LHCN-M2 (cell line): ENCODE measurements at places on chromosomes 13 and 19. TPM values are rescaled to one million over a fixed set of nuclear protein-coding genes. Genes with fewer than 3 reads are reported as not detected.
A peak's percentile ranks its signal among the peaks of the same experiment; 100 is the strongest.

DNA sequence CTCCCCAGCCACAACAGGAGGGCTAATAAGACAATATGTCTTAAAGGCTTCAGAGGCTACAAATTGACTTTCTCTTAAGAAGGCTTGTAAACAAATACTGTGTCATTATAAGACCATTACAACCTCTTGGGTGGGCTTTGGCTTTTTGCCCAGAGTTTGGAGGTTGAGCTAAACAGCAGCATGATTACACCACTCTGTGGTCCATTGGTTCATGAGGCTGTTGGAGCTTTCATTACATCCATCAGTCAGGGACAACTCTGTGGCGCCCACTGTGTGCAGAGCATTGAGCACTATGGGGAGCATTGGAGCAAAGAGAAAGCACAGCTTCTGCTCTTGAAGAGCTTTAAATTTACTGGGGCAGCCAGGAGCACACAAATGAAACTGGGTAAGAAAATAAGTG, 75.9 kb downstream of the TNFSF11 start:
- DNase-seq: no peak

GRCh38 chr13:97119943-97120342, 102.2 kb upstream of the MBNL2 start:
- DNase-seq: no peak

GRCh38 chr19:42316223-42317211, 3.4 kb downstream of the TMEM145 start:
- DNase-seq: peak; percentile 56

DNA sequence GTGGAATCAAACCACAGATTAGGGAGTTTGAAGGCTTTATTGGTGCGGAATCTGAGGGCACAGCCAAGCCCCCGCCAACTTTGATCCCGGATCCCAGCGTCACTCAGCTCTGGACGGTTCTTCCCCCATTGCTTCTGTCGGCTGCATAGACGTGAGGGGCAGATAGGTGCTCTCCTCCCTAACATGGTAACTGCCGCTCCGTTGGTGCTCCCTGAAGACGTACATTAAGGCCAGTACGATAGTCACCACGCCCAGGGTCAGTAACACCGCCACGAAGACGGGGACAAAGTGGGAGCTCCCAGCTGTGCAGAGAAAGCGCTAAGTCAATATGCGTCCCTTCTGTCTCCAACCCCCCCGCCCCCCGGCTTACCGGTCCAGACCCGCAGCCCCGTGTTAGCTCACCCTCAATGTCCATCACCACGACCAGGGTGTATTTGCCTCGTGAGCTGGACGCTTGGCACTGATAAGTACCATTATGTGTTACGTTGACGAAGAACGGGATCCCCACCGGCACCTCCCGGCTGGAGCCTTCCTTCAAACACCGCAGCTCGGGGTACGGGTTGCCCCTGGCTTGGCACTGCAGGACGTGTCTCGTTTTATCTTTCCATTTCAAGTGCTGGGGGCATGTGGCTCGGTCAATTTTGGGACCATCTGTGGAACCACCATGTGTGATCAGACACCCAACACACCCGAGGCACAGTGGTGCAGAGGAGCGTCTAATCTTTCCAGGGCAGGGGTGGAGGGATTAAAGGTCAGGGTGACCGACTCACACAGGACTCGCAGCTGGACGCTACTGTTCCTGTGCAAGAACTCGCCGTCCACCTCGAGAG, 644 bp upstream of the RAVER1 start:
- DNase-seq: no peak

- DNase-seq: no peak
These were observed 722 bp upstream of the ICAM1 start for GRCh38 chr19:10270180-10270615.

DNA sequence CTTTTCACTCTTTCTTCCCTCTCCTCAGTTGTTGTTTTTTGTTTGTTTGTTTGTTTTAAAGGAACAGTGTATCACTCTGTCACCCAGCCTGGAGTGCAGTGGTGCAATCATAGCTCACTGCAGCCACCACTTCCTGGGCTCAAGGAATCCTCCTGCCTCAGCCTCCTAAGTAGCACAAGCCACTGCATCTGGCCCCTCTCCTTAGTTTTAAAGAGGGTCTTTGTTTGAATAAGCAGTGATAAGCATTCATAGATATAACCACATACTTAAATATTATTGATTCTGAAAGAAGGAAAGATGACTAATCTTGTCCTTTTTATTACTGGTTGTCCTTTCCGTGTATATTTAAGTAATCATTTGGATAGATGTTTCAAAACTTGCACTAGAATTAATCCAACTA, 26.7 kb downstream of the ERCC5 start:
- no peak for DNase-seq

- peak; percentile 58 for DNase-seq
These were observed 21.2 kb upstream of the DOCK9 start for GRCh38 chr13:98998831-98999638.

DNA sequence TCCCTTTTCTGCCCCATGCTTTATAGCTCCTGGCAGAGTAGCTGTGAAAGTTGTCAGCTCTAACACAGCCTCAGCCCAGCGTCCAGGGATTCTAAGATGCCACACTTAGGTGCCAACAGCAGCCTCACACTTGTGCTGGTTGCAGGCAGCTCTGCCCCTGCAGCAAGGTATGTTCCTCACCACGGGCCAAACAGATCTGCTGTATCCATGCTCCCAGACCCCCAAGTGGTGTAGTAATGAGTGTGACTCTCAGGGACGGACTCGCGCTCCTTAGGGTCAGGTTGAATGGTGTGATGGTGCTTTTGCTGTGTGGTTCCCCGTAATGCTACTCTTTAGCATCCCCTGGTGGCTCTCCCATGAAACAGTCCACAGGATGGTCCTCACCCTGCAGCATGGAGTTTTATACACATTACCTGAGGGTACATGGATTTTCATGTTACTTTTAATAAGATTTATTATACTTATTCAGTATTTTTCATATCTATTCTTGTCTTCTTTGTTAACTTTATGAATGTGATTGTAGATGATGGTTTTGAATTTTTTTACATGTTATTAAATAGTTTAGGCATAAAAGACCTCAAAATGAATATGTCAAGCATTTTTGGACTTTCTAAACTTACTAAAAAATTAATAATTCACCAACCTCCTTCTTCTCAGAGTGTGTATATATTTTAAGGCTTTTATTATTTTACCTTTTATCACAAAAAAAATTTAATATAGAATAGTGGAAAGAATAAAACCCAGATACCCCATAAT, 232.5 kb downstream of the SLC7A1 start:
- DNase-seq: peak; percentile 31

GRCh38 chr13:93589788-93590187, 363.2 kb downstream of the GPC6 start:
- DNase-seq: no peak

- no peak for DNase-seq
These were observed 108.2 kb upstream of the UQCRFS1 start for GRCh38 chr19:29321116-29321515.

- DNase-seq: no peak
These were observed 6.2 kb upstream of the USP12 start for GRCh38 chr13:27177852-27178251.

- no peak for DNase-seq
These were observed 3.4 kb downstream of the CACNG6 start for GRCh38 chr19:53994811-53995210.

GRCh38 chr13:43389983-43390382, 366.6 kb downstream of the DNAJC15 start:
- DNase-seq: no peak

DNA sequence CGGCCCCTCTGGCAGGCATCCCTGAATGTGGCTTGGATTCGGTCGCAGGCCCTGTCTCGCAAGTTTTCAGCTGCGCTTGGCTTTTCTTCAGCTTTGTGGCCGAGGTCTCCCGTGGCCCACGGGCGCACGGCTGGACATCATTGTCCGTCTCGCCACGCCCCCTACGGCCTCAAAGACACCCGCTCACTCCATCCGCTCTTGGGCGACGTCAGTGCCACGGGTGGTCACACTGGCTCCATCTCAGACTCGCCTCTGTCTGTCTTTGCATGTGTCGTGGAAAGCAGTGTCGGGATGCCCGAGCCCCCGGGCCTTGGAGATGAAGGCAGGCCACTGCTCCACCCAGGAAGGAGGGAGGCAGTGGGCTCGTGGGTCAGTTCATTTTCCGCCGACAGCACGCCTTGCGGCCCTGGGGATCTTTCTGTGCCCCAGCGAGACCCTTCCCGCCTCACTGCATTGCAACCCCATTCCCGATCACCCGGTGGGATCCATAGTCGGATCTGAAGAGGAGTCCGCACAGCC, 51.0 kb downstream of the ZNF146 start:
- DNase-seq: no peak

DNA sequence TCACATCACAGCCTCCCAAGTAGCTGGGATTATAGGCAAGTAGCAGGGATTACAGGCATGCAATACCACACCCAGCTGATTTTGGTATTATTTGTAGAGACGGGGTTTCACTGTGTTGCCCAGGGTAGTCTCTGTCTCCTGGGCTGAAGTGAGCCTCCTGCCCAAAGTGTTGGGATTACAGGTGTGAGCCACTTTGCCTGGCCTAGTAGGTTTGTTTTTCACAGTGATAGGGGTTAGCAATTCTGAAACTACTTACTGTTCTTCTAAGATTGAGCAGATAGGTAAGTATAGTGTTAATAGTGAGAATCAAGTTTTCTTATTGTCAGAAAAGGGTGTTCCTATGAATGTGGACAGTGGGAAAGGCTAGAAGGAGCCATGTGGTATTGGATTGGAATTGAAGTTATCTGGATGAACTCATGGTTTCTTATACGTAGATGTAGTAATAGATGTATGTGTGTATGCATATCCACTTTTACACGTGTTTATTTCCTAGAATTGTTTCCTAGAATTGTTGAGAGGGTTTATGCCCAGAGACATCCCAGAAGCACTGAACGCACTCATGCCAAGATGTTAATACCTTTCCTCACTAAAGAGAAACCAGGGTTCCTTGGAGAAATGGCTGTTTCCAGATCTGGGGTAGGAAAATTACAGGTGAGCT, 49.1 kb downstream of the SAE1 start:
- no peak for DNase-seq

DNA sequence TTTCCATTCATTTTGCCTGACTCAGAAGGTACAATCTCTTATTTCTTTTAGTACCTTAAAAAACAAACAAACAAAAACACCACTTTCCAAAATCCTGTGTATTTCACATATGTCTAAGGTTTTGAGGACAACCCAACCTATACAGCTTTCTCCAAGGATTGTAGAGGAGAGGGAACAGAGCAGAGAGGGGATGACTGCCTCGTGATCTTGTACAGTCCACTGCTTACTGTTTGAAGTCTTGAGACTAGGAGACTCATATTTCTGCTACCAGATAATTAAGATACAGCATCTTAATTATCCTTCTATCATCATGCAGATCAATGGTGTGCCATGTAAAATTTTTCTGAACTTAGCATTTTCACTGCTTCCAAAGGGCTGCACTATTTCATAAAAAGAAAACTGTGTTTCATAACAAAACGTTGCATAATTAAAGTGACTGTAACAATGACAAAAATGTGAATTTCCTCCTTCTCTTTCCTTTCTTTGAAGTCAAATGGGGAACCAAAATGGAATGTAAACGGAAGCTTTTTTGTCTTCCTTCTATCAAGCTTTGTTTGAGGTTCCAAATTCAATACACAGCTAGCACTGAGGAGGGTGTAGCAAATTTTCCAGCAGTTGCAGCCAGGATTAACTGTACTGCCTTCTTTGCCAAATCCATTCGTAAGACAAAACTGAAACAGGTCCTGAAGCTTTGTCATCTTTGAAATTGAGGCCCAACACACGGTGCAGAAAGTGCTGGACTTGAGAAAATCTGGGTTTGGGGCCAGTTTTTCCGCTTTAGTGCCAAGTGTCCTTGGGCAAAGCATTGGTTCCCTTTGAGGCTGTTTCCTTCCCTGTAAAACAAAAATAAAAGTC, 34.9 kb upstream of the RCBTB2 start:
- DNase-seq: peak; percentile 88

Gene CTXN1
- total RNA-seq: 1.6 and 3.2 TPM in 2 replicates

Gene MOB3A
- total RNA-seq: 26.5 and 33.9 TPM in 2 replicates

Gene PODNL1
- total RNA-seq: 2.1 and 5.2 TPM in 2 replicates

Gene SERPINE3
- not detected in 2 replicates for total RNA-seq

Gene GJB6
- total RNA-seq: not detected in 2 replicates

Gene ELSPBP1
- total RNA-seq: not detected in 2 replicates

Gene GIPC3
- total RNA-seq: 0.06 and 0.17 TPM in 2 replicates

Gene STX10
- total RNA-seq: 76.4 and 78.6 TPM in 2 replicates
